Esophagus squamous epithelium (tissue), 5 donors: ENCODE measurements at places on chromosomes 2 and 18.

- DNase-seq: no peak
These were observed 76.8 kb downstream of the SOWAHC start for GRCh38 chr2:109690822-109691541.

GRCh38 chr2:218679119-218679518 lies 7.2 kb downstream of the STK36 start:
- no peak for DNase-seq

DNA sequence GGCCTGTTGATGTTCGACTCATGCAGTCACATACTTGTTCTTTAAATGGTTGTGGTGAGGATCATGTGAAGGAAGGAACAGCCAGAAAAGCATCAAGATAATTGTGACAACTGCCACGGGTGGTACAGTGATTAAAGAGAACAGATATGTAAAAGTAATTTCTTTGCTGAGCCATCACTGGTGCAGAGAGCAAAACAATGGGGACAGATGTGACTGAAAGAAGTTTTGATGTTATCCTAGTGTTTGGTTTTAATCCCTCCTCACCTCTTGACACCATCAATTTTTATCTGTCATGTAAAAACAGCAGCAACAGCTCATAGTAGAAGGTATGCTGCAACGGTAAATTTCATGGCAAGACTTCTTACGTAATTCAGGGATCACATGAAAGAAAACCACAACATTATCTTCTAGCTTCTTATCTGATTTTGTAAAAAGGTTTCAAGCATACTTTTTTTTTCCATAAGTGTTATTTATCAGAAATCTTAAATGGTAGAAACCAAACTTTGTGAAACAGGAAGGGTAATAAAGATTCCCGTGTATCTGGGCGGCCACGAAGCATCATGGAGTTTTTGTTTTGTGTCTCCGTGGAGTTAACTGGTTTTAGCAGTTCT lies 65.2 kb downstream of the PLCL1 start:
- DNase-seq: no peak

- no peak for DNase-seq
These were observed 76.5 kb downstream of the ZNF521 start for GRCh38 chr18:25275412-25276001.

DNA sequence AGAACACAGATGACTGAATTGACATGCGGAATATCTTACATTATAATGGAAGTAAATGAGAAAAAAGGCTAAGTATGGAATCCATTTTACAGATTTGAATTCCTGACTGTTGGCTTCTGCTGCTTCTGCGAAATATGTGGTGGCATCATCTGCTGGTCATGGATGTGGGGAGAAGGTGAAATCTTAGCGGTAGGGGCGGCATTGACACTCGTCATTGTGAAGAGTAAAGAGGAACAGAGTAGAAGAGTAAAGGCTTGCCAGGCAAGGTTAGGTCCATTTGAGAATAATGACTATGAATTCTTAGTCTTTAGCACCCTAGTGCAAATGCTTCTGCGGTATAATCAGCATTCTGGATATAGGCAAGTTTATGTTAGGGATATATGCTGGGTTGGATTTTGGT lies 32.4 kb downstream of the ACTR3 start:
- no peak for DNase-seq

DNA sequence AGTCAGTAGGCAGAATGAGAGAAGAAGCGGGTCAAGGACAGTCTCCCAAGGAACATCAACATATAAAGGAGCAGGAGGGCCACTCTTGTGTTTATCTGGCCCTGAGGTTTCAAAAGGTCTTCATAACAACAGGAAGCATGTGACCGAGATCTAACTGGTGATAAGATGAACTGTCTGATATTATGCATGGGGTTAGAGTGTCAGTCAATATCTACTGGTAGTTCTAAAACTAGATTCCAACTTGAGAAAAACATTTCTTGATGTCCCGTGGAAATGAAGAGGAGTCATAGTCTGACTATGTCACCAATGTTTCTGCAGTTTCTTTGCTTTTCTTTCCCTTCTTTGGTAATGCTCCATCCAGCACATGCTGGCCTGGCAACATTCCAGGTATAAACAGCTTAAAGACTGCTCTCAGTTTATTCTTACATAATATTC lies 77.5 kb upstream of the ITPRID2 start:
- DNase-seq: no peak

GRCh38 chr18:43661570-43661969 lies 384.3 kb upstream of the SYT4 start:
- no peak for DNase-seq

DNA sequence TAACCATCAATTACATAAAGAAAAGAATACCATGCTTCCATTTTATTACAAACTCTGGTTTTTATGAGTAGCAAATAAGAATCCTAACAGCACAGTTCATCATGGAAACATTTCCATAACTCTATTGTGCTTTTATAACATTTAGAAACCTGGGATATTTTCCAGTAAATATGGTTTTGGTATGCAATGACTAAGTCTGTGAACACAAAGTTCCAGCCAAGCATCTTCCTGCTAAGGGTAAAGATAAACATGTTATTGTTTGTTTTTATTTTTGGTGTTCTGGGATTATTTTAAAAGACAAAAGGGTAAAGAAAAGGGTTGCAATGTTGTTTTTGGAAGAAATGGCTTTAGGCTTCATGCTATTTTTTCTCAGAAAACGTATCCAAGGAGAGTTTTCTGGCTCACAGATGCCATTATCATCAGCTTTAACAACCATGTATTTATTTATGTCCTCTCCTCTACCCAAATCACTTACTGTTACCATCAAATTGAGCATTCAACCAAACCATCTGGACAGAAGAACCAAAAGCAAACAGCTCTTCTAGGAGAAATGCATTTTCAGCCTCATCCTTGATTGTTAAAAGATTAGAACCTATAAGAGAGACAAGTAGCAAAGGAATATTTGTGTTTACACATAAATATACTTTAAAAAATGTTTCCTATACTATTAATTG lies 116.0 kb downstream of the PLA2R1 start:
- DNase-seq: no peak

GRCh38 chr2:135742325-135742757 lies 686 bp downstream of the UBXN4 start:
- no peak for DNase-seq

- DNase-seq: no peak
These were observed 106.5 kb upstream of the ATP8B1 start for GRCh38 chr18:57909620-57910019.

- DNase-seq: no peak
These were observed 2.8 kb downstream of the SPR start for GRCh38 chr2:72889991-72890390.

- DNase-seq: no peak
These were observed 64.5 kb downstream of the TTC32 start for GRCh38 chr2:19837235-19837766.

- DNase-seq: no peak
These were observed 54.8 kb downstream of the SYT4 start for GRCh38 chr18:43222501-43222900.

DNA sequence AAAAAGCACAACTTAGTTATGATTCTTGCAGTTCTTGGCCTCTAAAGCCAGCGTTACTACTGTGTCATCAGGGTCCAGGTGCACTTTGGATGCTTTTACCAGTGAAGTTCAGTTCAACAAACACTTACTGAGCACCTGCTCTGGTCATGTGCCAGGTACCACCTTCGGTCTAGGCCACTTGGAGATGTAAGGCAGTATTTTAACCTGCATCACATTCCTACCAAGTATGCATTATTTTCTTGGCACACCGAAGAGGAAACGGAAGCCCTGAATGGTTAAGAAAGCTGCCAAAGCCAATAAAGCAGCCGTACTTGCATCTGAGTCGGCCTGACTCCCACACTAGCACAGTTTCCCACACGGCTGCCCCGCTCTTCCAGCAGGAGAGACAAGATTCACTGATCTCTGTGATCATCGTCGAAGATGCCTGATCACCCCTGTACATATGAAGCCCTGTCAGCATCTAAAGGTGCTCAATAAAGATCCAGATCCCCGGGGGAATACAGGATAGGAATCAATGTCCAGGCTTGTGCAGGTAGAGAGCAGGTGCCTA lies 427.1 kb downstream of the EIPR1 start:
- DNase-seq: no peak
